NCI-H1417 (cell line): ENCODE measurements at places on chromosomes 6 and 20.

GRCh38 chr6:44169154-44169553, 10.5 kb downstream of the CAPN11 start:
- no peak for DNase-seq

DNA sequence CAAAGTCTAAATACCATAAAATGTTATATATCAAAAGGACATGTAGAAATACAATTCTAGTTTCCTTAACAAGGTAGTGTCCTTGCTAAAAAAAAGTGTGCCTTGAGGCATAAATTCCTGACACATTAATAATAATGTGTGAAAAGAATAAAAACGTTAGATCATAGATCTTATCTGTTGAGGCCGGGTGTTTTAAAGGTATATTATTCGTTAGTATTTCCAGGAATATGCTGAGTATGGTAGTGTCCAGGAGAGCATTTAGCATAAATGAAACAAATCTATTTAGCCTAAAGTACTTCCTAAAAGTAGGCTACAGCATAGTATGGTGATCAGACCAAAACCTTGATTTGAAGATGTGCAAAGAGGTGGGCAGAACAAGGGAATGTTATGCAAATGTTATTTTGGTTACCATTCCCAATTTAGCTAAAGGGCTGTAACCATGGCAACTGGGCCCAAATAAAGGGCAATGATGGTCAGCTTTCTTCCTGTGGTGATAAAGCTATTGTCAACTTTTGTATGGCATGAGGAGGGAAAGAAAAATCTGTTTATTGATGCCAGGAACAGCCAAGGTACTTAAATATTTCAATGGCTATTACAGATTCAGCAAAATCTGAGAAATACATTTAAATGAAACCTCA, 18.9 kb downstream of the MKKS start:
- no peak for DNase-seq

GRCh38 chr6:26059941-26060340, 27.3 kb upstream of the HFE start:
- no peak for DNase-seq

DNA sequence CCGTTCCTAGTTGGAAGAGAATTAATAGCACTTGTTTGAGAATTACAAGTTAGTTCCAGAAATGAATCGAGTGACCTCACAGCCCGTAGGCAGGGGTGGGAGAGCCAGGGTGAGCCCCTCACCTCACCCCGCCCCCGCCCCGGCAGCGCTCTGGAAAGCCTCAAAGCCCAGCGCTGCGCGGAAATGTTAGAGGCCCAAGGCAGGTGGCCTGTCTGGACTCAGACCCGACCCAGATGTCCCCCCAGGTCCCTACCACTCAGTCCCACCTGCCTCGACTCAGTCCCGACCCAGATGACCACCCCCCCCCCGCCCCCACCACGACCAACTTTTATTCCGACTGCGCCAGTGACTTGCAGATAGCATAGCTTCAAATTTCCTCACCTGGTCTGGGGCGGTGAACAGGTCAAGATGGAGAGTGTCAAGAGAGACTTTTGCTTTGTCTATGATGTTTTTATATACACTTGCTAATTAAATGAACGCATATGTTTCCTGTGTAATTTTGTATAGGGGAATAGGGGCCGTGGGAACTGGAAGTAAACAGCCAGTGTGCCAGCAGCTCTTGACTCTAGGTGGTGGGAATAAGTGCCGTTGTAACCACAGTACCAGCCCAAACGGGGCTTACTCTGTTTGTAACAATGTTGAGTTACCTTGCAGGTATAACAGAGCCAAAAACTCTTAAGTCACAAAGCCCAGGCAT, 1.2 kb upstream of the PXDC1 start:
- DNase-seq = no peak

DNA sequence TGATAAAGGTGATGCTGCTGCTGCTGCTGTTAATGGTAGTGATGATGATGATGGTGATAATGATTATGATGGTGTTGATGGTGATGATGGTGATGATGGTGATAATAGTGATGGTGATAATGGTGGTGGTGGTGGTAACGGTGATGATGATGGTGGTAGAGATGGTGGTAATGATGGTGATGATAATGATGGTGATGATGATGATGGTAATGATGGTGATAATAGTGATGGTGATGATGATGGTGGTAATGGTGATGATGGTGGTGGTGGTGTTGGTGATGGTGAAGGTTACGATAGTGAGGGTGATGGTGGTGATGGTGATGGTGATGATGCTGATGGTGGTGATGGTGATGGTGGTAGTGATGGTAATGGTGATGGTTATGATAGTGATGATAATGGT, 132.3 kb downstream of the TFAP2C start:
- DNase-seq = no peak
